Stimulated activated CD8-positive, alpha-beta memory T cell treated with anti-CD3 and anti-CD28 coated beads, Interleukin-4, amount 100 ng/mL, for 4 hours (primary cell): ENCODE measurements at places on chromosomes 1 and 21.

GRCh38 chr1:80441664-80442063 lies 1359.1 kb upstream of the ADGRL2 start:
- DNase-seq: no peak

GRCh38 chr21:27246741-27247140 lies 279.9 kb upstream of the ADAMTS5 start:
- DNase-seq: no peak

GRCh38 chr1:67896826-67897225 lies 63.6 kb upstream of the GNG12 start:
- no peak for DNase-seq

GRCh38 chr1:162070094-162070748 lies 730 bp downstream of the NOS1AP start:
- no peak for DNase-seq

GRCh38 chr1:95061445-95062006 lies 11.2 kb downstream of the ALG14 start:
- no peak for DNase-seq

DNA sequence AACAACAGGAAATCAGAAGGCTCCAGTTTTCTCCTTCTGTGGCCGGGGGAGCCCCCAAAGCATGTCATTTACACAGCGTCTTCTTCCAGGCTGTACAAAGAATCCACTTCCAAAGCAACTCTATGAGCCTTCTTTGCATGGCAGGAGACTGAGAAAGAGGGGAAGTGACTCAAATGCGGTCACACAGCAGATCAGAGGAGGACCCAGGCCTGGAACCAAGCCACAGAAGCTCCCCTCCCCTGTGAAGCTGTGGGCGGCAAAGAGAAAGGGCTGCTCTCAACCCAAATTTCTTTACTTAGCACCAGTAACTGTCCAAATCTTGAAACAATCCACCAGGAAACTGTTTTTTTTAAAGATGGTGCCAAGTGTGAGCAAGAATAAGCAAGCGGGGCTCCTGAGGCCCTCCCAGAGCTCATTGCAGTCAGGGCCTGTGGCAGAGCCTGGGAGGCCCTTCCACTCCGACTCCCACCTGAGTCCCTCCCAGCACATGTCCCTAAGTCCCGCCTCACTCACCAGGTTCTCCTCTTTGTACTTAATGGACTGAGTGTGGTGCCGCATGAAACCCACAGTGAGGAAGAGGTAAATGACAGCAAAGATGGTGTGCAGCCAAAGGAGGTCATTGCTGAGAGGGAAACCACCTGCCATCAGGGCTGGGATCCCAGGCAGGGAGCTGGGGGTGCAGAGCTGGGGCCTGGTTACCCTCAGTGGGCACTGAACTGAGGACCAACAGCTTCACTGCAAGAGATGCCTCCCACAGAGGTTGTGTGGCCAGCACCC lies 15.9 kb downstream of the TMEM63A start:
- peak; percentile 69 for DNase-seq

DNA sequence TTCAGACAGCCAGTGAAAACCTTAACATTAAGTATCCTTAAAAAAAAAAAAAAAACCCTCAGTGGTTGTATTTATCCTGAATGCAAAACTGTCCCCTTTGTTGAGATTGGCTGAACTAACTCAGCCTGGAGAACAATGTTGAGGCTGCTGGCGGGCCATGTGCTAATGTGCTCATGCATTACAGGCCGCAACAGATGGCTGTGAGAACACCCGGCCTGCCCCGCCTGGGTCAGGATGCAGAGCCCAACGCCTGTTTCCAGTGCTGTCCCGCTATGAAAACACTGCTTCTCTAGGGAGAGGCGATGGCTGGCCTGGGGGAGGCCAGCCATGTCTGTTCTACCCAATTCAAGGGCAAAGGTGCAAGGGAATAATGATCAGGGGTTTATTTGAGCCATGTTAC lies 13.8 kb downstream of the OLIG2 start:
- DNase-seq: no peak

DNA sequence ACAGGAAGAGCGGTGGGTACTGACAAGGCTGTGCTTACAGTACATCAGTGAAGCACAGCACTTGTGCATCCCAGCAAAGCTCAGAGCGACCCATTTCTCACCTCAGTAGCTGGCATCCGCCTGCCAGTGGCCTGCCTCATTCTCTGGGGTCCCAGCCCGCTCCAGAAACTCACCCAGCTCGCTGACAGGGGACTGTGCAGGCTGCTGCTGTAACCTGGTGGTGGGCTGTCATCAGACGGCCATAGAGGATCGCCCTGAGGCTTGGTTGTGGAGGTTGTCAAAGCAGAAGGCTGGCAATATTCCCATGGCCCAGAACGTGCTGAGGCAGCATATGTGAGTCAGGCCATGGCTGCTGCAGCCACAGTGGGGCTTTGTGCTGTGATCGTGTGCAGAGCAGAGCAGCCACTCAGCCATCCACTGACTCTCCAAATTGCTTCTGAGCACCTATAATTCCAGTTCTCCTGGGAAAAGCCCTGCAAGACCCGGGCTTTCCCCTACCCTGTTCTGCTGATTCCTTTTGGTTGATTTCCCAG lies 13.6 kb upstream of the GPR137B start:
- DNase-seq: no peak

DNA sequence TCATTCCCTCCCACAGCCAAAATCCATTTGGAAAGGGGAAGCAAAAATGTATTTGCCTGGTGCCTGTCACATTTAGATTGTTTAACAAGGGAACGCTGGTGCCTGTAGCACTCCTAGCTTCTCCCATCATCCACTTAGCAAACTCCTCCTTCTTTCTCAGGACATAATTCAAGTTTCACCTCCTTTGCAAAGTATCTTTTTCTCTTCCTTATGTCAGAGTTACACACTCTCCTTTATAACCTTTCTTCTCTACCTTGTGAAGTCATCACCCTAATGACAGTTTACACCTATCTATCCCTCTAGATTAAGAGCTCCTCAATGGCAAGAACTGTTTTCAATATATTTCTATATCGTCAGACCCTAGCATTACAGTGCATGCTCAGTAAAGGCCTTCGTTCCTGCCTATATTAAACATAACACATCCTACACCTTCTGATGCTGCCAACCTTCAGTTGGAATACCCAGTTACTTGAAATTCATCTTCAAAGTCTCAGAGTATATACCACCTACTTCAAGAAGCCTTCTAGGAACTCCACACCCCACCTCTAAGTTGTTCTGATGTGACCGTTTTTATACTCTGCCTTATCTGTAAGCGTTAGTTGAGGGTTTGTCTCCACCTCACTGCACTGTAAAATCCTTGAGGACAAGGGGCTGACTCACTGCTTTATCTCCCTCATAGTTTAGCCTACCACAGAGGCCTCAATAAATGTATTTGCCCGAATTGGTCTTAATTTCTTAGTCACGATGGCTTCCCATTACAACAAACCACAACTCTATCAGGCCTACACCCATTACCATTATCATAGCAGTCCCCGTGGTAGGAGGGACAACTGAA lies 1.0 kb upstream of the EPS15 start:
- DNase-seq: no peak

DNA sequence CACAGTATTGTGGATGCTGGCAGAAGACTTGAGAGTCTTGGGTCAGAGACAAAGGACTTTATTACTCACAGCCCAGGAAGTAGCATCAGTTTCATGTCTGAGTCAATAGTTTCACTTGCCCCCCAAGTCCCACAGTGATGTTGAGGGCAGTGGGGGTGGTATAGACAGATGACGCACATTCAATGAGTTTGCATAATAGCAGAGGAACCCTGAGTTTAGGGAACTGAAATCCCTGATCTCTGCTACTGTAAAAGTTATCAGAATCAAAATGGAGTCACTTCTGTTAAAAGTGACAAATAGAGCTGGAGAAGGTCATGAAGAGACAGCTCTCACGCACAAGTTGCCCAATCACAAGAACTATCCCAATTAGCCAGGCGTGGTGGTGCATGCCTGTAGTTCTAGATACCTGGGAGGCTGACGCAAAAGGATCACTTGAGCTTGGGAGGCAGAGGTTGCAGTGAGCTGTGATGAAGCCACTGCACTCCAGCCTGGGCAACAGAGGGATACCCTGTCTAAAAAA lies 11.5 kb upstream of the HCRTR1 start:
- no peak for DNase-seq

DNA sequence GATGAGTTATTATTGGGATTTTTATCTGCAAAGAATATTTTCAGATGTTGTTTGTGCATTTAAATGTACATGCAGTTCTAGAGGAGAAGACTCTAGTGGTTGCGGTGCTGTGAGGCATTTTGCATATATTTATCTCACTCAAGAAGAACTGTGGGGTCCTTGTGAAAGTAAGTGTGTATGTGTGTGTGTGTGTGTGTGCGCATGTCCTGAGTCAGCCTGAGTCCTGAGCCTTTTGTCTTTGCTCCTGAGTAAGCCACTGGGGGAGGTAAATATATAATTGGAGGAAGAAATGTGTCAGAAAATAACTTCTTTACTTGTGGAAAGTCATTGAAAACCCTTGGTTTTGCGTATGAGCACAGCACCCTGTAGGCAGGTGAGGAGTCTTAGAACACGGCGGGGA lies 55.6 kb upstream of the CD34 start:
- no peak for DNase-seq

DNA sequence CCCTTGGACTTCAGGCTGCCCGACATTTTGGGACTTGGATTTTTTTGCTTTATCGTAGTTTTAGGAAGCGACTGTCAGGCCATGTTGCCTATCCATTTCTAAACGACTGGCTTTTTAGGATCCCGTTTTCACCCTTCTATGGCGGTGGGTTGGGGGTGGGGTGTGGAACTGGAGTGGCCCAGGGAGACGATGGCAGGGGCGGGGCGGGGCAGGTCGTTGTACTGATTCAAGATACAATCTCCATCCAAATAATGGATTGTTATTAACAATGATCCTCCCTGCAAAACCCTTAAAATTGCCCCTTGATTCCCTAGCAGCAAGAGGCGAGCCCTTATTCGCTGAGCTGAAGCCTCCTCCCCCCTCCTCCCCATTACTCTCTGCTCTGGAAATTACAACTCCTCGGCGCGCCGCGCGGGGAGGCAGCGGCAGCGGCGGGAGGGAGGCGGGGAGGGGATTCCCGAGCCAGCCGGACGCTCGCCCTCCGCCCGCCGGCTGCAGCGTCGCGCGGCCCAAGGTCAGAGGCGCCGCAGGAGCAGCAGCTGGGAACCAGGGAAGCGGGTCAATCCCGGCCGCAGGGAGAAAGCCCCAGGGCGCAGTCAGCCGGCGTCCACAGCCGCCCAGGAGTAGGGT lies at the start of gene TRIM67:
TSS of gene TRIM67 (plus strand) at position 392 of the 630 bp plus-strand sequence. CDS start 912 bp downstream, outside the sequence.
- no peak for DNase-seq
